Stimulated activated naive B cell treated with anti-CD40 and anti-IgM and Interleukin-4, amounts not matched to agents 10 μg/mL and 1 μg/mL and 100 μg/mL, for 72 hours (primary cell): ENCODE measurements at places on chromosomes 16 and 17.

DNA sequence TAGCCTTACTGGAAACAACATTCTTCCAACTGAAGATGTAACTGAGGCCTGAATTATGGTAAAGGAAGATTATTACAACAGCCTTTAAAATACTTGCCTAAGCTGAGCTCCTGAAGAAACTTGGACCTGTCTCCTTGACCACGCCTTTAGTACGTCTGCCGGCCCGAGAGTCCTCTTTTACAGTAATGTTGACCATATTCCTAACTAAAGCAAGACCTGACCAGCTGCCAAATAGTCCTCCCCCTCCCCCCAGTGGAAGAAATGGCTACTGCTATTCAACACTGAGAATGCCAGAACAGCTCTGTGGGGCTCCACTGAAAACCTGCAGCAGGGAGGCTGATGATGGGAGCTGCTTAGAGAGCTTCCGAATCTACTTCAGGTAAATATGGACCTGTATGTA is 12.6 kb upstream of the FOXJ1 start:
- DNase-seq = no peak

GRCh38 chr16:1379304-1380076 is 27.8 kb downstream of the GNPTG start:
- DNase-seq = peak; percentile 47

- DNase-seq = peak; percentile 26
These were observed 10.6 kb downstream of the CALCOCO2 start for GRCh38 chr17:48841395-48841831.

- DNase-seq = no peak
These were observed 61.2 kb downstream of the USP32 start for GRCh38 chr17:60330731-60331130.

GRCh38 chr17:44932096-44932786 is 15.3 kb downstream of the KIF18B start:
- DNase-seq = no peak

GRCh38 chr16:77406680-77407079 is 28.2 kb downstream of the ADAMTS18 start:
- no peak for DNase-seq

DNA sequence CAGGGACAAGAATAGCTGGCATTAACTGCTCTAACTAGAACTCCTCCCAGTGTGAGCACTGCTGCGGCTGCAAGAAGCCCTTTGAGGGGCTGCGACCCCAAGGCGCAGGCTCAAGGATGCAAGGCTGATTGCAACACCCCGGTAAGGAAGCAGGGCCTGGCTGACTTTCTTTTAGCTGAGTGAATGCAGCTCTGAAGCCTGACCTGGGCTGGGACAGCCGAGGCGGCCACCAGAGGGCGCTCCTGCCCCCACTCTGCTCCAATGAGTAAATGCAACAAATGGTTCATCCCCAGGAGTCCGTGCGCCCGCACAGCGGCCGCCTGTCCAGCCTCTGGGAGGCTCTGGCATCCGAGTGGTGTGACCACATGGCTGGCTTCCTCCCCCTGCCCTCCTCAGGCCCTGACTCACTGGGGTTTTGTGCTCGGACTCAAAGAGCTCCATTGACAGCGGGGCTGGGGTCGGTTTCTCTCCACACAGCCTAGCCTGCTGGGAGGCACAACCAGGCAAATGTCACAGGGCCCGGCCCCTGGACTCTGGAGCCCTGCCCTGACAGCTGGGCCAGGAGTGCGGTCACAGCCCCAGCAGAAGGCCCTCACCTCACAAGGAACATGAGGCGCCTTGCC is at the start of gene SMIM5:
Gene SMIM5, plus strand, starts transcription at position 572 of the 623 bp plus-strand sequence. CDS start 6,768 bp downstream, outside the sequence.
- DNase-seq = peak; percentile 62

- DNase-seq = no peak
These were observed 88.5 kb downstream of the KCNJ12 start for GRCh38 chr17:21464611-21465021.

DNA sequence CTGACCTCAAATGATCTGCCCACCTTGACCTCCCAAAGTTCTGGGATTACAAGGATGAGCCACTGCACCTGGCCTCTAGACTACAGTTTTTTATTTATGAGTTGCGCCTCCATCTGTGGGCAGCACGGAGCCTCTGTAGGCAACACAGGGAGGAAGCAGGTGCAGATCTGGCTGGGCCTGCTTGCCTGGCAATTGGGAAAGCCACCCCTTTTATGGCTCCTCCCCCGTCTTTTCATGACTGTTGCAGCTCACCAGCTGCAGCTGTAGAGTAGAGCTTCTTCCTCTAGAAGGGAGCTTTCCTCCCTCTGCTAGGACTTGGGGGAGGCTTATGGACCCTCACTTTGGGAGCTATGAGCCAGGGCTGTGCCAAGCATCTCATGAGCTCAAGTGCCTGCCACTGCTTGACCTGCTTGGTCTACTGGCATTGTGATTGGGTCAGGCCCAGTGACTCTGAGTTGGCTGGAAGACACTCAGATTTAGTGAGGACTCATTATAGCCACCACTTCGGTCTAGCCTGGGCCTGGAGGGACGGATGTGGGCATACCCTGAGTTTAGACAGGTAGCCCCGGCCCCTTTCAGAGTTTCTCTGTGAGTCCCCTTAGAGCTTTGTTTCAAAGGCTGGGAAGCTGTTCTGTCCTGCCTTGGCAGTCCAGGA is 6.9 kb upstream of the SLC7A6 start:
- DNase-seq = peak; percentile 59

- DNase-seq = no peak
These were observed 315.6 kb downstream of the WWOX start for GRCh38 chr16:78415013-78415412.

DNA sequence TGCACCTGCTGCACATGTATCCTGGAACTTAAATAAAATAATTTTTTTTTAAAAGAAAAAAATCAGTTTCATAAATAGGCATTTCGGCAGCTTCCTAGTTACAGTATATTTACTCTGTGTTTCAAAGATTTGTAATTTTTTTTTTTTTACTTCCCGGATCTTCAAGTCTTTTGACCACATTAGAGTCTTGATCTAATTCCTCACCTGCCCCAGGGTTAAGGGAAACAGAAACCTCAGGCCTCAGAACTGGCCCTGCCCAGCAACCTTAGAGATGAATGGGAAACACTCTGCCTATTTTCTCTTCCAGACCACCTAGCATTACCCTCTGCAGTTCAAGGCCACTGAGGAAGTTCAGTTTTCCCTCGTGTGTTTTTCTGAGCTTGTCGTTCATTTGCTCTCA is 304.0 kb downstream of the MAF start:
- DNase-seq = no peak
